ENCODE measurements at places on chromosomes 16 and 17. TPM values are rescaled to one million over a fixed set of nuclear protein-coding genes. Genes with fewer than 3 reads are reported as not detected.

Gene KLHL10
- total RNA-seq = 0.32 TPM

Gene CHAD
- total RNA-seq = 14.6 TPM

Gene PPL
- total RNA-seq = 28.8 TPM

DNA sequence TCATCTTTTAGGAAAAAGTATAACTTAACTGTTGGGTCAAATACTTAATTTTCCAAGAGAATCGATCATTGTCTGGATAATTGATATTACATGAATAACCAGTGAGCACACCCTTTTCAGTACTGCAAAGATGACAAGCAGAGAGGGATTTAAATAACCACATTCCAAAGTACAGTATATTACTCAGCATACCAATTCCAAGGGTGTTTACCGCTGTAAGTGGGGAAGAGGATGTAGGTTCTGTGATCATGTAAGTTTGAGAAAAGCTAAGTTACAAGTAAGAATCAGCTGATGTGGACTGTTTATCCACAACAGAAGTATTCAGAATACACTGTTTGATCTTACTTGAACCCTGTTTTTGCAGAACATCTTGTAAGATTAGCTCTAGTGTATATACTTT is 6.1 kb downstream of the GDE1 start:
- no peak for DNase-seq

DNA sequence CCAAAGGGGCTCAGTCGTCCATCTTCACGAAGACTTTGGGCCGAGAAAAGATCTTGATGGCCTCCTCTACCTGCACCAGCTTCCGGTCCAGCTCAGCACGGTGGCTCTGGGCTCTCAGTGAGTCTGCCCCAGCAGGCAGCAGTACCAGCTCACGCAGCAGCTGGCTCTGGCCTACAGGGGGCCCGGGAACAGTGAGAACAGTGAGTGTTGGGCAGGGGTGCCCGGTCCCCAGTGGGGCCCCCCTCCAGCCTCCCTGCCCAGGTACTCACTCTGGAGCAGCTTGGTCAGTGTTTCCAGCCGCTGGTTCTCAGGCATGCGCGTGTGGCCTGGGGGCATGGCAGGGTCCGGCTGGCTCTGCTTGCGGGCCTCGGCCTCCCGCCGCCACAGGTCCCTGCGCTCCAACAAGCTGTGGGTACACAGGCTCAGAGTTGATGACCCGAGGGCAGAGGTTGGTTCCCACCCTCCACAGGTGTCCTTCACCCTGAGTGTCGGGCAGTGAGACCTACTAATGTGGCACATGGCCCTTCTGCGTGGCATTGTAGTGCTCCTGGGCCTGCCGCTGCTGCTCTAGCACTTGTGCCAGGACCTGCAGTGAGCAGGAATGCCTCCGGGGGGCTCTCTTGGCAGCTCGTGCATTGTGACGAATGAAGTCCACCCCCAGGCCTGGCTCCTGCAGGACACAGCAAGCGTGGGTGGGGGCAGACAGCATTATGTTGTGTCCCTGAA is 2.6 kb downstream of the PARD6A start:
- no peak for DNase-seq

DNA sequence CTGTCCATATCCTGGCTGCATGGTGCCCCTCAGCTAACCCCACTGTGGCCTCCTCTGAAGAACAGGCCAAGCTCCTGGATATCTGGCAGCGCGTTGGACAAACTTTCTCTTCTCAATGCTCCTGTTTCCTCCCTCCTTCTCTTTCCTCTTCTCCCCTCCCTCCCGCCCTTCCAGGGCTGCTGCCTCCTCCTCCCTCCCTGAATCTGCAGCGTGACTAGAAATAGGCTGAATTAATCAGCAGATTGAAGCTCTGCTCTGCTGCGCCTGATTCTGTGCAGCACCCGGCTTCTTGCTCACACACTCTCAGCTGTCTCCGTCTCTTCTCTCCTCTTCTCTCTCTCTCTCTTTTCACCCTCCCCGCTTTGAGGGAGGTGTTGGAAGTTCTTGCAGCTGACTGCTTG is 19.8 kb downstream of the TMEM94 start:
- DNase-seq = no peak

All from transverse colon (tissue), 4 donors.